ENCODE measurements at places on chromosomes 2 and 18. TPM values are rescaled to one million over a fixed set of nuclear protein-coding genes. Genes with fewer than 3 reads are reported as not detected.

DNA sequence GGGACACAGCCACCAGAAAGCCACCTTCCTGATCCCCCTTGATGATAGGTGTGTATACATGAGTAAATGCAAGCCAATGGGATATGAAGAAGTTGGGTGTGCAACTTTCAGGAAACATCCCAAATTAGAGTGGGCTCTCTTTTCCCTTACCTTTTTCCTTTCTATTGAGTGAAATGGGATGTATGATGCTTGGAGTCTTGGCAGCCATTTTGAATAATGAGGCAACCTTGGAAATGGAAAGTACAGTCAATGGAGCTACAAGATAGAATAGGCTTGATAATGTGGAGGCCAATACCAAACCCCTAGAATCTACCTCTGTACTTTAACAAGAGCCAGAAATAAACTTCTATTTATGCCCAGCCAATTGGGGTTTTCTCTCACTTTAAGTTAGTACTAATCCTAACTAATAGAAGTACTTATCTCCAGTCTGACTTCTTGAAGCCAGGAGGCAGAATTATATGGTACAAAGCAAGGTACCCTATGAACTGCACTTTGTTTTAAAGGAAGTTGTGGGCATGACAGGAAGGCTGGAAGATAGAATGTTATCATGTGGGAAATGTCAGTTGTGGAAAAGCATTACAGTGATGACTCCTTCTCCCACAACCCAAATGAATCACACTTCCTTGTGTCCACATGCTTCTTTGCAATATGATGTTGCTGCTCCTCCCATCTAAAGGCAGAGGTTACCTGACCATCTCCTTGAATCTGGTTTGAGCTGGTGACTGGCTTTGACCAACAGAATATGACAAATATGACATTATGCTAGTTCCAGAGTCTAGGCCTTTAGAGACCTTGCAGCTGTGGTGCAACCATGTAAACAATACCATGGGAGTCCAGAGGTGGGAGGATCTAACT is 12.9 kb upstream of the NABP1 start:
- no peaks in the 10 kb centered on the region for H3K36me3 ChIP-seq
- no peak overlapping the region for H3K27ac ChIP-seq
- H3K4me1 ChIP-seq: no peaks in the 10 kb centered on the region
- no peak overlapping the region for H3K4me3 ChIP-seq
- DNase-seq: no peak
- no peaks in the 10 kb centered on the region for H3K27me3 ChIP-seq

GRCh38 chr2:25582077-25582830 is 91.1 kb downstream of the DTNB start:
- DNase-seq: no peak
- no peak overlapping the region for H3K4me3 ChIP-seq
- no peaks in the 10 kb centered on the region for H3K27me3 ChIP-seq

DNA sequence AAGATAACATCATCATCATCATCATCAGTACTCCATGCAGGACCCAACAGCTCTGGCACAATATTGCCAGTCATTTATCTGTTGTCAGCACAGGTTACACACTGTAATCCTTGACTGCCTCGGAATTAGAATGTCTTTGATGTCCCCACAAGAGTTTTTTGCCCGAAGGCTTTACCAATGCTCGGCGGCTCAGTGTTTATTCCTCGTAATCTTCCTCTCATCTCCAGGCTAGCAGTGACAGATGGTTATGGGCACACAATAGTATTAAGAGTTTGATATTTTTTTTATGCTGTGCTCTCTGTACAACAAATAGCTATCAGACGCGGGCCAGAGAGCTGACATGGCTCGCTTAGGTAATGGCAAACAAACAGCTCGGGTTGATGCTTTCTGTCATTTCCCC is 515.2 kb downstream of the ZEB2 start:
- H3K27ac ChIP-seq: no peak overlapping the region
- H3K4me3 ChIP-seq: no peak overlapping the region
- no peaks in the 10 kb centered on the region for H3K4me1 ChIP-seq
- DNase-seq: no peak
- H3K27me3 ChIP-seq: no peaks in the 10 kb centered on the region
- H3K36me3 ChIP-seq: no peaks in the 10 kb centered on the region

DNA sequence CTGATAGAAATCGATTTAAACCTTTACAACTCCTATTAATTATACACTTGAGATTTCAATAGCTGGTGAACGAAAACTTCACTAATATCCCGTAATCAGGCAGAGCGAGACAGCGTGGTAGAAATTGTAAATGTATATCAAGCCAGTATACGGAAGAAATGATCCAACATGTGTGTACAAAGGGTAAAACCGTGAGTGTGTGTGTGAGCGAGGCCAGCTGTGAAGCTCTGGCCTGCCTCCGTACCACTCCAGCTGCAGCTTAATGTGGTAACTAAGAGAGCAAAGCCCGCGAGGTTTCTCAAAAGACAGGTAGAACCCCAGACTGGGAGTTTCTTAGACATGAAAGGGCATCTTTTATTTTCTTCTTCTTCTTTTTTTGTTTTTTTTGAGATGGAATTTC is 52.3 kb upstream of the ZNF516 start:
- H3K4me1 ChIP-seq: no peaks in the 10 kb centered on the region
- DNase-seq: no peak
- H3K27ac ChIP-seq: no peak overlapping the region

GRCh38 chr2:170813611-170814532 is 2.8 kb upstream of the GAD1 start:
- H3K27ac ChIP-seq: no peak overlapping the region
- peaks cover 66% of the 10 kb centered on the region for H3K27me3 ChIP-seq
- H3K36me3 ChIP-seq: no peaks in the 10 kb centered on the region
- no peak for DNase-seq
- peaks cover 42% of the 10 kb centered on the region for H3K4me1 ChIP-seq

- no peaks in the 10 kb centered on the region for H3K36me3 ChIP-seq
- no peak for DNase-seq
- H3K4me1 ChIP-seq: no peaks in the 10 kb centered on the region
- H3K27me3 ChIP-seq: no peaks in the 10 kb centered on the region
- H3K4me3 ChIP-seq: no peak overlapping the region
Observed at GRCh38 chr2:198715302-198715835, 742.4 kb downstream of the SATB2 start.

DNA sequence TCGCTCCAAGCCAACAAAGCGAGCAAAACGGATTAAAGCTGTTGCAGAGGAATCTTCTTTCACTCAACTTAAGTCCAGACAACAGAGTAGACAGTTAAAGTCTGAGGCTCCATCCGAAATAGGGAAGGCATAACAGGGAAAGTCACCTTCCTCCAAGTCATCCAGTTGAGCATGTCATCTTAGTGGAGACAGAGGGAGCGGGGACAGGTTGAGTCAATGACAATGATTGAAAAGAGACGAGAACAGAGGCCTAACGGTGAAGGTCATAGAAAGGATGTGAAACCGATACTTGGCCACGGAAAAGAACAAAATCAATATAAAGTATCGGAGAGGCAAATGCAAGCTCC is 455 bp downstream of the C18orf32 start:
- no peaks in the 10 kb centered on the region for H3K27me3 ChIP-seq
- H3K4me1 ChIP-seq: peaks cover 32% of the 10 kb centered on the region
- peak overlapping the region; percentile 95 for H3K27ac ChIP-seq

- peaks cover 7% of the 10 kb centered on the region for H3K4me1 ChIP-seq
- DNase-seq: no peak
- no peak overlapping the region for H3K27ac ChIP-seq
- H3K27me3 ChIP-seq: no peaks in the 10 kb centered on the region
- H3K36me3 ChIP-seq: no peaks in the 10 kb centered on the region
- H3K4me3 ChIP-seq: no peak overlapping the region
Observed at GRCh38 chr2:122663620-122664019, 908.2 kb downstream of the TSN start.

DNA sequence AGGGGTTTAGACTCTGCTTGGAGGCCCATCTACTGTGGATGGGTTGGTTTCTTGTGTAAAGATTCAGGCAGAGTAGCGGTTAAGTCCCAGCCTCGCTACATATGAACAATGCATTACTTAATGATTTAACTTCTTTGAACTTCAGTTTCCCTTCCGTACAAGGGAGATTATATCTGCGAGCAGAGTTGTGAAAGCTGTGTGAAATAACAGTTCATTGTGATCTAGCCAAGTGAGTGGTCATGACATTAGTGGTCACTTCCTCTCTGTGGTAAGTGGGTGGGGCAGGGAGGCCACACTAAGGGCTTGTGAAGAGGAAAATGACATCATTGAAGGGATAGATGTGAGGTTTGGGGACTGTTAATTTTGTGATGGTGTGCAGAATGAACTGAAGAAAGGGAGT is 14.1 kb upstream of the MEX3C start:
- H3K4me1 ChIP-seq: peaks cover 3% of the 10 kb centered on the region
- H3K27ac ChIP-seq: no peak overlapping the region
- no peak overlapping the region for H3K4me3 ChIP-seq
- no peaks in the 10 kb centered on the region for H3K36me3 ChIP-seq
- no peaks in the 10 kb centered on the region for H3K27me3 ChIP-seq

Gene ABCG5
- total RNA-seq: not detected

Gene LYPD1
- total RNA-seq: not detected

Gene INHA
- total RNA-seq: not detected

Gene EPB41L3
- 60.6 TPM for total RNA-seq

Gene NGEF
- total RNA-seq: not detected

Gene RAPGEF4
- 8.9 TPM for total RNA-seq

Gene IL1RL2
- total RNA-seq: 0.66 TPM
